ENCODE measurements at places on chromosomes 7 and 10. TPM values are rescaled to one million over a fixed set of nuclear protein-coding genes. Genes with fewer than 3 reads are reported as not detected.

The CREB5 gene
- total RNA-seq: 5.2 TPM

The COL28A1 gene
- total RNA-seq: 0.26 TPM

The OR2A12 gene
- total RNA-seq: not detected

The ANXA8L1 gene
- not detected for total RNA-seq

The C10orf53 gene
- total RNA-seq: not detected

The CALHM2 gene
- 1.3 TPM for total RNA-seq

The AKR1C1 gene
- total RNA-seq: 3.2 TPM

The TSPAN12 gene
- 7.2 TPM for total RNA-seq

The SGCE gene
- total RNA-seq: 31.5 TPM

The EPHA1 gene
- total RNA-seq: 46.4 TPM

The WNT2 gene
- not detected for total RNA-seq

The SLC26A3 gene
- not detected for total RNA-seq

The NUTM2E gene
- total RNA-seq: not detected

The GPR15LG gene
- total RNA-seq: not detected

The ETV1 gene
- 20.6 TPM for total RNA-seq

The EN2 gene
- 2.3 TPM for total RNA-seq

The ERV3-1 gene
- 8.6 TPM for total RNA-seq

The OR2A42 gene
- not detected for total RNA-seq

The TMEM270 gene
- not detected for total RNA-seq

The TDRD1 gene
- total RNA-seq: not detected

The CDHR3 gene
- total RNA-seq: 9.8 TPM

The ZNF853 gene
- total RNA-seq: 1.0 TPM

The ZNF727 gene
- total RNA-seq: not detected

The CTBP2 gene
- 78.9 TPM for total RNA-seq

The FKBP6 gene
- not detected for total RNA-seq

The SLC26A5 gene
- total RNA-seq: 0.86 TPM

The FAM149B1 gene
- total RNA-seq: 39.1 TPM

The RNF133 gene
- 0.26 TPM for total RNA-seq

The LIPF gene
- not detected for total RNA-seq

The CCL26 gene
- total RNA-seq: 7.1 TPM

The LRIT1 gene
- total RNA-seq: not detected

The PNLIPRP1 gene
- not detected for total RNA-seq

The ANKRD22 gene
- 6.2 TPM for total RNA-seq

The CEP55 gene
- 62.6 TPM for total RNA-seq

The OGDHL gene
- total RNA-seq: 2.6 TPM

The PDLIM1 gene
- 28.2 TPM for total RNA-seq

The PPP1R17 gene
- not detected for total RNA-seq

The RET gene
- not detected for total RNA-seq

The ADARB2 gene
- total RNA-seq: not detected

The EBF3 gene
- not detected for total RNA-seq

Measured in PC-3 (cell line).